ENCODE measurements at places on chromosomes 6 and 20.

- no peak for DNase-seq
These were observed 82.9 kb downstream of the SLC35B3 start for GRCh38 chr6:8352335-8352965.

- DNase-seq = no peak
These were observed 44.6 kb downstream of the APCDD1L start for GRCh38 chr20:58470336-58471192.

- no peak for DNase-seq
These were observed 69.4 kb downstream of the PRND start for GRCh38 chr20:4791121-4791520.

DNA sequence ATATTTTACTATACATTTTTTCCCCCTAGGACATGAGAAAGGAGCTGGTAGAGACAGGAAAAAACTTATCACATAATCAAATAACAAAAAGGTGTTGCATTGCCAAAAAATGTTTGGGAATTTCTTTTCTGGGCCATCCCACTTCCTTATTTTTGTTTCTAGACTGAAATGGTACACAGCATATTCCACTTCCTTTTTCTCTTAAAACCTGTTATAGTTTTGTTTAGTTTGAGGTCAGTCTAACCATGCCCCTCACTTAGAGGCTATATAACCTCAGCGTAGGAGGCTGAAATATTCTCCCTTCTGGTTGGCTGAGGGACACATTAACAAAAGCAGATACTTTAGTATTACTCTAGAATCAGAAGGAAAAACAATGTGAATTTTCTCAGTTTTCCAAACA lies 323.9 kb downstream of the GJA1 start:
- DNase-seq = no peak
